ENCODE measurements at places on chromosomes 7 and 10.
A peak's percentile ranks its signal among the peaks of the same experiment; 100 is the strongest.

GRCh38 chr10:126503392-126504062 lies 115.2 kb upstream of the ADAM12 start:
- DNase-seq = no peak

GRCh38 chr10:98576096-98576495 lies 129.4 kb upstream of the HPS1 start:
- no peak for DNase-seq

DNA sequence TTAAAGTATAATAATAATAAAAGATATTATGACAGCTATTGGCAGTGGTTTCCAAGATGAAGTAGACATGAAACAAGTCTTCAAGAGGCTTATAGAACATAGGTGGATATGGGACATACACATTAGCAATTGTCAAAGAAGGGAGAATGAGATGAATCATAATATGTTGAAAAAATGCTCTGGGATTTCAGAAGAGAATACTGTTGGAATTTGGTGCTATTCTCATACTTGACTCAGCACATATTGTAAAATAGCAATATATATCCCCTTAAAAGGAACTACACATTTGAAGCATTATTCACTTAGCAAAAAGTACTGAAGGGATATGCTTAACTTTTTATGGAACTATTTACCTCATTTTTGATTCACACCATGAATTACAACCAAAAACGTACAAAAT lies 577.2 kb upstream of the PCDH15 start:
- DNase-seq = no peak

DNA sequence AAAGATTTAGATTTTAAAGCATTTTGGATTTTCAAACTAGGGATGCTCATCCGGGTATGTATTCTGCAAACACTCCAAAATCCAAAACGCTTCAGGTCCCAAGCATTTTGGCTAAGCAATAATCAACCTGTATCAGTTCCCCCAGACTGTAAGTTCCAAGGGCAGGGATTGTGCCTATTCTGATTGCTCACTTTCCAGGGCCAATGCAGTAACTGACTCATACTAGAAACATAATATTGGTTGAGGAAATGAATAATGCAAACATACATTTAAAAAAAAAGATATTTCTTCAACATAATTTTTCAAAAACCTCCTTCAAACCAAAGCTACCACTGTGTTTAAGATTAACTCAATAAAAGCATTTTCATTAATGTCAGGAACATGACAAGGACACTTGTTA lies 69.5 kb downstream of the HIBADH start:
- no peak for DNase-seq

DNA sequence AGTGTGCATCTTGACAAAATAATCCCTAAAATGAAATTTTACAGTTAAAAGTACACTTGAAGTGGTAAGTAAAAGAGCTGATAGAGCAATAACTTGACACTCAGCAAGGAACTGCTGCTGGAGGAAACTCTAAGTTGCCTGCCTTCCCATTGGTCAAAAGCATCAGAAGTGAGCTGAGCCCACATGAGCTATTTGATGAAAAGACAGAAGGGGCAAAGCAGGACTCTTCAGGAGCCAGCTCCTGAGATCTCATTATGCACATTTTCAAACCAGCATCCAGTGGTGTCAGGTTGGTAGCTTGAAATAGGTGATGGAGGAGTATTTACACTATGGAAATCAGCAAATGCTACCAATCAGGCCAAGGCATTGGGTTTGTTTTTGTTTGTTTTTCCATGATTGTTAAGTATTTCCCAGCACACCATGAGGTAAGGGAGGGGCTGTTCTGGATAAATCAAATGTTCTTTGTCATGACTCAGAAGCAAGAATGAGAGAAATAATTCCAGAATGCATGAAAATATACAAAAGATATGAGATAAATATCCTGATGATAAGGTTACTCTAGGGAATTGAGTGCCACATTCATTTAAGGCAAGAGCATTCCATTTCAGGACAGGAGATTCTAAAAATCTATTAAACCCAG lies 316.6 kb downstream of the SNX13 start:
- DNase-seq = no peak

DNA sequence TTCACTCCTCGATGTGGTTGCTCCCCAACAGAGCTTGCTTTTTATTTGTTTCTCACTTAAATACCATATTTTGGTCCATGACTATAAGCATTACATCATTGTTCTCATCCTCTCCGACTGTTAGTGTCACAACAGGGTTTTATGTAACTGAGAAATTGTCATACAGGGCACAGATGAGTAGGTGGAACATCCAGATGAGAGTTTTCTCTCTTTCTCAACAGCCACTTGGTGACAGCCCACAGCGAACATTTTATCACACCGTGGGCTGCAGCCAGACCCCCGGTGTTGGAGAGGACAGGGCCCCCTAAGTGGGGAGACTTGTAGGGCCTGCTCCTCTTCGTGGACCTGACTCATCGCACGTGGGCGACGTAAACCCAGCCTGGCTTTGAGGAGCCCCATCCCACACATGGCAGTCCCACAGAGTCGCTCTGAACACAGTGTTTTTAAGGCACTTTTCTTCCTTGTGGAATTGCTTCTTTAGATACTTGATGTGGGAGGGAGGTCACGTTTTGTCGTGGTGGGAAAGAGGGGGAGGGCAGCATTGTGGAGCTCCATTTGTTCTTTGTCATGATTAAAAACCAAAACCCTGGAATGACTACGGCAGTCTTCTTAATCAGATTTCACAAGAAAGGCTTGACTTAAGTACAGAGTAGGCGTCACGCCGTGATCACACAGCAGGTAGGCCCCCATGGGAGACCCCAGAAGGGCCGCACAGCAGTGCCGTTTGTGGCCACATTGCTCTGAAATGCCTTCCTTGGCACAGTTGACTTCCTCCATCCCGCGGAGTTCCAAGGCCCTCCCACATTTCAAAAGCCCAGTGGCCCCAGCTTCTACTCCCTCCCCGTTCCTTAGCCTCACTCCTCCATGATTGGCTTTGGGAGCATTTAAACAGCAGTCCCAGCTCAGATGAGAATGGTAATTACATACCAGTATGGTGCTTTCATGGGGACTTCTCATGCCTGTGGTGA lies 220.6 kb downstream of the CCDC3 start:
- no peak for DNase-seq

DNA sequence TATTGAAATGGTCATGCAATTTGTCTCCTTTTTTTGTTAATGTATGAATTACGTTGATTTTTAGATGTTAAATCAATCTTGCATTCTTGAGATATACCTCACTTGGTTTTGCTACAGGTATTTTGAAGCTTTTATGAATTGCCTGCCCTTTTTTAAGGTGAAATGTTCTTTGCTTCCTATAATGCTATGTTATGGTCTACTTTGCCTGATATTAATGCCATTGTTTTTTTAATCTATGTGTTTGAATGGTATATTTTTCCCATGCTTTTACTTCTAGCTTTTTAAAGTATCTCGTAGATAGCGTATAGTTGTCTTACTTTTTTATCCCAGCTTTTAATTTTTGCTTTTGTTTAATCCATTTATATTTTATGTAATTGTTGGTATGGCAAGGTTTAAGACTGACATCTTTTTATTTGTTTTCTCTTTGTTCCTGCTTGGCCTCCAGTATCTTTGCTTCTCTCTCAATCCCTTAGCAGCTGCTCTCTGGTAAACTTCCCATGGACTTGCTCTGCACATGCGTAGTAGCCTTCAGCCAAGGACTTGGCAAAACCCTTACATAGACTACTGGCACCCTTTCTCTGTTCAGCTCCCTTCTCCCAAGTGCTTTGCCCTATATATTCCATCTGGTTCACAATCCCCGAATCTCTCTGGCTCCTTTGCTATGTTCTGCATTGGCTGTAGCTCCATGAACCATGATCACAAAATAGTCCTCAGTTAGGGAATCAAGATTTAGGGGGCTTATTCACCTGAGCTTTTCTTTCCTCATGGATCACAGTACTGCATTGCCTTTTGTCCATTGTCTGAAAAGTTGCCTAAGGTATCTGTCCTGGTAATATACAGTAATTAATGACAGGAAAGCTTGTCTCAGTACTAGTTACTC lies 8.4 kb downstream of the TRIM24 start:
- DNase-seq = no peak

- DNase-seq = no peak
Measured at GRCh38 chr10:11045995-11046775, 28.5 kb downstream of the CELF2 start.

DNA sequence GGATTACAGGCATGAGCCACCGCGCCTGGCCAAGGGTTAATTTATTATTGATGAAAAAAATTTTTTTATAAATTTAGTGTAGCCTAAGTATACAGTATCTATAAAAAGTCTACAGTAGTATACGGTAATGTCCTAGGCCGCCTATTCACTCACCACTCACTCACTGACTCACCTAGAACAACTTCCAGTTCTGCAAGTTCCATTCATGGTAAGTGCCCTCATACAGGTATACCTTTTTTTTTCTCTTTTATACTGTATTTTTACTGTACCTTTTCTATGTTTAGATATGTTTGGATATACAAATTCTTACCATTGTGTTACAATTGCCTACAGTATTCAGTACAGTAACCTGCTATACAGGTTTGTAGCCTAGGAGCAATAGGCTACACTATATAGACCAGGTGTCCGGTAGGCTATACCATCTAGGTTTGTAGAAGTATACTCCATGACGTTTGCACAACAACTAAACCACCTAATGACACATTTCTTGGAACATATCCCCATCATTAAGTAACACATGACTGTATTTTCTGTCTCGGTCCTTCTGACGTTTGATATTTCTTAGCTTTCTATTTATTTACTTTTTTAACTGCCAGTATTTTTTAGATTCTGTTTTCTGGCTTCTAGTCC lies 23.4 kb downstream of the IRF5 start:
- DNase-seq = no peak

- no peak for DNase-seq
Measured at GRCh38 chr7:123639631-123640030, 16.0 kb upstream of the LMOD2 start.

GRCh38 chr10:26534384-26534783 lies 96.2 kb downstream of the APBB1IP start:
- no peak for DNase-seq

DNA sequence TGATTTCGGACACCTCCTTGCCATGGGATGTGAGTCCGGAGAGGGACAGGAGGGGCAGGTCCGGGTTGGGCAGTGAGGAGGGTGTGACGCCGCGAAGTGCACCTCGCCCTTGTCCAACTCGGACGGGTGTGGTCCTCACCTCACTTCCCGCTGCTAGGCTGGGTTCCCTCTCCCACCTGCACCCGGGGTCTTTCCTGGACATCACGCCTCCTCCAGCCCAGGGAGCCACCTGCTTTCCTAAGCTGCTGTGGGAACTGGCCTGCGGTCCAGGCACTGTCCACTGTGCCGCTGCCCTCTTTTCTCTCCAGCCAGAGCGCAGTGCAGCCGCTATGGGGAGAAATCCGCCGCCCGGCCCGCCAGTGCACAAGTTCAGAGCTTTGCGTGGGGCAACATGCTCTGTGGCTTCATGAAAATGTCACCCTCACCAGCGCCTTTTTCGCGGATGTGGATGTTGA lies 45.0 kb upstream of the ZNF716 start:
- no peak for DNase-seq

GRCh38 chr7:20503278-20503950 lies 112.1 kb upstream of the ABCB5 start:
- no peak for DNase-seq

- DNase-seq = peak; percentile 56
Measured at GRCh38 chr7:73827567-73828106, 3.2 kb upstream of the CLDN4 start.

GRCh38 chr10:13376297-13376696 lies 28.2 kb upstream of the SEPHS1 start:
- DNase-seq = no peak

- DNase-seq = no peak
Measured at GRCh38 chr7:124874644-124875163, 54.9 kb downstream of the POT1 start.

DNA sequence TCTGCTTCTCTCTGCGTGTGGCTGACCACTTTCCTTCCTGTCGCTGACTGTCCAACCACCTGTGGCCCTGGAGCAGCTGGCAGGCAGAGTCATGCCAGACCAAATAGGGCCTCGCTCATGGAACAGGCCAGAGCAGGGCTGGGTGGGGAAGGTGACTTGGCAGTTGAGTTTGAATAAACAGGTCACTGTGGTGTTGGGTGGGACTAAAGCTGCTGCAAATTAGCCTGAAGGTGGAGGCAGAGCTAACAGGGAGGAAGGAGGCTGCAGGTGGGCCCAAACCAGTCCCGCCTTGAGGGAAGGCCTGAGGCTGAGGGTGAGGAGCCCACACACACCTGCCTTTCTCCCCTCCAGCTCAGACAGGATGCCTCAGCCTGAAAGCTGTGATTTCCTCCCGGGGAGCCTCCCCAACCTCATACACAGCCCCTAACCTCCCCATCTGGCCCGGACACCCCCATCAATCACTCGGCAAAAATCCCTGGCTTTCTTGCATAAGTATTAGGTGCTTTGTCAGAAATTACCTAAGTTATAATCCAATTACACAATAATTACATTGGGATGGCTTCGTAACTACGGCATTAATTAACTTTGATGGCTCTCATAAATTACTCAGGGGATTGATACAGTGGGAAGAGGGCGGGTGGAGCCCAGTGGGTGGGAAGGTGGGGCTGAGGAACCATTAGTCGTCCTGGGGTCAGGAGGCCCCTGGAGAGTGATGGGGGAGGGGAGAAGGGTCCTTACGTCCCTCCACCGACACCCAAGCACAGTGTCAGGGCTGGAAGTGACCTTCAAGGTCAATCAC lies 97.7 kb upstream of the PCBD1 start:
- DNase-seq = no peak

- DNase-seq = no peak
Measured at GRCh38 chr7:2645274-2645868, 13.6 kb downstream of the TTYH3 start.

DNA sequence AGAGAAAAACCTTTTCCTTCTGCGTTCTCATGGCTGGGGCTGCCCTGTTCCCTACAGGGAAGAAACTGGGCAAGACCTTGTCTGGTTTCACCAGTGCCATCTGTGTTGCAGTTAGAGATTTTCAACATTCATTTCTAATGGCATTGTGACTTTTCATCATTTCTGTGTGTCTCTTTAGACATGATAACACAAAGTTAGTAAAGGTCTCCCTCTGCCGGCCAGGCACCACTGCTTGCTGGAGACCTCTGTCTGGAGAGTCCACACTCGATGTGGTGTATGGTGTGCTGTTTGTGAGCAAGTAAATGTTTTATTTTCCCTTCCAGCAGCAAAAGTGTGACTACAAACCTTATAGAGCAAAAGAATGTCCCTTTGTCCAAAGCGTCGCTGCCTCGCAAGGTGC lies 213.5 kb downstream of the PAXIP1 start:
- no peak for DNase-seq

DNA sequence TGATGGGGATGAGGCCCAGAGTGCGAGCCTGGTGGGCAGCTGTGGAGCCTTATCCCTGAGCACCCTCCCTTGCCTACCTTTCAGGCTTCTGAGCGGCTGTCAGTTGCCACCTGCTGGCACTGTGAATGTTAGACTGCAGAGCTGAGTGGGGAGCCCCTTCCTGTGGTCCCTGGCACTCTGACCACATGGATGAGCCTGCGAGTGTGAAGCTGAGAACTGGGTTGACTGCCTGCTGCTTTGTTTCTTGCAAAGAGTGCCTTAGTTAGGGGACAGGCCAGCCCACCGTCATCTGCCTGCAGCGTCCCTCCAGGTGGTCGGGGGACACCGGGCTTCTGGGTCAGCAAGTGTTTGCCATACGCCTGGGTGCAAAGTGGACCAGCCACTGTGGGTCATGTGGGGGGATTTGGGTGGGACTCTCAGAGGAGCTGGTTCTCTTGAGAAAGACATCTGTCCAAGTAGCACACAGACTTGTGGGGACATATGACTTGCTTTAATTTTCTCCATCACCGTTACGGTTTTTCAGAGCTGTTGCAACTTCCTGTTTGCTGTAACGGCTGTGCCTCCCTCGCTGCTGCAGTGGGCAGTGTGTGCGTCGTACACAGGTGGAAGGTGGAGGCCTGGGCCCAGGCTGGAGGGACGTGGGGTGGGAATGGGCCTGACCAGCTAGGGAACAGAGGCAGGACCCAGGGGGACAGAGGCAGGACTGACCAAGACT lies 13.7 kb downstream of the INPP5A start:
- no peak for DNase-seq
